Stimulated activated CD4-positive, alpha-beta T cell treated with anti-CD3 and anti-CD28 coated beads, TNF-alpha, amount 100 ng/mL, for 24 hours (primary cell): ENCODE measurements at places on chromosomes 1 and 21.
A peak's percentile ranks its signal among the peaks of the same experiment; 100 is the strongest.

GRCh38 chr1:24541711-24542346, 14.1 kb upstream of the NCMAP start:
- no peak for DNase-seq

- DNase-seq: peak; percentile 1
These were observed 330.9 kb downstream of the S1PR1 start for GRCh38 chr1:101567582-101568189.

DNA sequence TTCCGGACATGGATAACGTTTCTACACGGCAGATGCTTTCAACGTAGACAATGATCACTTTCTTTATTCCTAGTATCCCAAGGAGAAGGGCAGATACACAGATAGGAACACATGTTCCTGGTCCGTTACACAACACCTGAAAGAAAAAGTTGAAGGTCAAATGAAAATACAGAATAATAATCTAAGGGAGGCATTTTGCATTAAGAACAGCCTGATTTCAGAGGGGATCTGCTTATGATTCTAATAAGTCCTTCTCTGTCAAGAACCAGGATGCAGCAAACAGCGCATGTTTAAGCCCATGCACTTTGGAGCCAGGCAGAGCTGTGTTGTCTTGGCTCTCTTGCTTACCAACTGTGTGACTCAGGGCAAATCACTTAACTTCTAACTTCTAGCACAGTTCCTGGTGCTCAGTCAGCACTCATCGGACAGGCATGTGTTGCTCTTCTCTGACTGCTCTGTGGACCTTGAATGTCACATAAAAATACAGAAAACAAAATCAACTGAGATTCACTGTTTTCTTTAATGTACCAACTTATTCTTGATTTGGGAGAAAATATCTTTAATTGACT, 56.3 kb upstream of the CNN3 start:
- DNase-seq: no peak

- DNase-seq: no peak
These were observed 13.4 kb downstream of the PLA2G5 start for GRCh38 chr1:20083178-20083944.

DNA sequence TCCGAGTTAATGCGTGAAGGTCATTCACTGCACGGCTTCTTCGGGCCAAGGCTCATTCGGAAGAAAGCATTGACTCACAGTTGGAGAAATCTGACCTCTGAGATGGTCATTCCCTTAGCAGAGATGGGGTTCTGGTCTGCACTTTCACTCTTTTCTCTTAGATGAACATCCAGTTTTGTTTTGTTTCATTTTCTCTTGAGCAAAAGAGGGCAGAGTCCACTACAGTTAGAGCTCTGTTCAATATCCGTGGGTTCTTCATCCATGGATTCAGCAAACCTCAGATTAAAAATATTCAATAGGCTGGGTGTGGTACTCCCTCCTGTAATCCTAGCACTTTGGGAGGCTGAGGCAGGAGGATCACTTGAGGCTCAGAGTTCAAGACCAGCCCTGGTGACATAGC, 57.4 kb upstream of the SIPA1L2 start:
- no peak for DNase-seq

DNA sequence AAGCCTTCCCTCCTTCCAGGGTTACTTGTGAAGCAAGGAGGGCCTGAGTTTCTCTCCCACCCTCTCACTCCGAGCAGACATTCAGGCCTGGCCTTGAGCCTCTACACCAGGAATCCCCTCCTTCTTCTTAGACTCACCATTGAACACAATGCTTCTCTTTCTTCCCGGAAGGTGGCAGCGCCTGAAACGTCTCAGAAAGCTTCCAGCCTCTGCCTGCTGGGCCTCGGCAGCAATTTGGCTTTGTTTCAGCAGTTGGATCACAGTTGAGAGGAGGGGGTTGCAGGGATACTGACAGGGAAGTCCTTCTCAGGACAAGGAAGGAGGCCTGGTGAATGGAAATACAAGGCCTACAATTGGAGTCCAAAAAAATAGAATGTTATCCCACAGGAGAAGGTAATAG, 6.3 kb downstream of the CLDN8 start:
- no peak for DNase-seq

- no peak for DNase-seq
These were observed 30.9 kb downstream of the RCAN1 start for GRCh38 chr21:34583926-34584563.

- DNase-seq: no peak
These were observed 36.5 kb upstream of the CD5L start for GRCh38 chr1:157878059-157878458.

DNA sequence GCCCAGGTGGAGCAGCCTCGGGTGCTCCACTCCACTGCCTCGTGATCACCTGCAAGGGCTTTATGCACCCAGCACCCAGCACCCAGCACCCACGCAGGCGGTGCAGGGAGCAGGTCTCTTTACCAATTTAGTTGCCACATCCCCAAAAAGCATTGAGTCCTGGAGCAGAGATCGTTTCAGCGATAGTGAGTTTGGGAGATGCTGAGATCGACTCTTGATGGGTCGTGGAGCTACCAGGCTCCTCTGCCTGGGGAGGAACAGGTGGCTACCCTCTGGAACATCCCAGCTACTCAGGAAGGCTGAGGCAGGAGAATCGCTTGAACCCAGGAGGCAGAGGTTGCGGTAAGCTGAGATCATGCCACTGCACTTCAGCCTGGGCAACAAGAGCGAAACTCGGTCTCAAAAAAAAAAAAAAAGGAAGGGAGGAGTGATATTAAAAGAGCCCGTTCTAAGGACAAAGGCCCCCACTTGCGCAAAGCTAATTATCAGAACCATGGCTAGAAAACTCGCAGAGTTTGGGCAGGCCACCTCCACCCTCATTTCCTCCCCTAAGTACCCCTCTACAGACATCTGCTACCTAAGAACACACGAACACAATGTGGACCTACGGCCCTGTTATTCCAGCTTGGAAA, 106.5 kb upstream of the SLC45A1 start:
- DNase-seq: no peak

DNA sequence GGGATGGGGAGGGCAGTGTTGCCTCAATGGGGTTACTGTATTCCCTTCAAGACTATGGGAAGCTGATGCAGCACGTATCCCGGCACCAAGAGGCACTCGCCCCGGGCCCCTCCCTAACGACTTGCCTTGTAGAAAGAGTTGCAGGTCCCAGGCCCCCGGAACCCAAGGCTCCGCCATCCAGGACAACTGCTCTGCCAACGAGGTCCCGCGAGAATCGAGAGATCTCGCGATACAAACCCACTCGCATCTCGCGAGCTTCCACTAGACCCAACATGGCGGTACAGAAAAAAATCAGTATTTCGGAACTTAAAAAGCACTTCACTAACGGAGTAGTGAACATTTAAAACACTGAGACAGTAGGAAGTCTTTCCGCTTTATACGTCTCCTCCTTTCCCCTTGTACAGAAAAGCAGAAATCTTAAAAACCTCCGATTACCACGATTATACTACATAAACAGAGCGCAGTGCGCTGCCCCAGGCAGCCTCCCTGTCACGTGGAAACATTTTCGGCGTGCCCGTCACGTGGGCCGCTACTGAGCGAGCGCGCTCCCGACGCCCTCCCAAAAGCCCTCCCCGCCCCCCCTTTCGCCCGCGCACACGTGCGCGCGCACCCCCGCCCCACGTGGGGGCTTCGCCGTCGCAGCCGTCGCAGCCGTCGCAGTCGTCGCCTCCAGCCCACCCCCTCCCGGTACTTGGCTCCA, at the start of gene ZZZ3:
Gene ZZZ3, minus strand, starts transcription at position 199 of the 700 bp plus-strand sequence. CDS start 49,304 bp downstream, outside the sequence.
- DNase-seq: peak; percentile 90

- no peak for DNase-seq
These were observed 311.3 kb downstream of the TGFB2 start for GRCh38 chr1:218656301-218657037.

GRCh38 chr1:159916242-159917051, 8.9 kb downstream of the TAGLN2 start:
- DNase-seq: no peak

DNA sequence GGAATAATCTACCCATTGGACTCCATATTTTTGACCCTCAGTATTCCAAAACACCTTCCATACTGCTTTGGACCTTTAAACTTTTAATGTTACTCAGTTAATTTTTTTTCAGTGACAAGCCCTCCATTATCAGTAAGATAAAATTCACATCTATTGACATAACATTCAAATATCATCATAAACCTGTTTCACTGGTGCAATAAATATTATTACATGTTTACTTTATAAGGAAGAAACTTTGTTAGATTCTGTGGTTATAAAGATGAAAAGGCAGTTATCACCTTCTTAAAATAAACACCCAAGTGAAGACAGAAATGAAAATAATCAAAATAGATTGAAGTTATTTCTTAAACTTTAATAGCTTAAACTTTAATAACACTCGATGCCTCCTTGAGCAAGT, 758.5 kb upstream of the ADGRL2 start:
- no peak for DNase-seq

DNA sequence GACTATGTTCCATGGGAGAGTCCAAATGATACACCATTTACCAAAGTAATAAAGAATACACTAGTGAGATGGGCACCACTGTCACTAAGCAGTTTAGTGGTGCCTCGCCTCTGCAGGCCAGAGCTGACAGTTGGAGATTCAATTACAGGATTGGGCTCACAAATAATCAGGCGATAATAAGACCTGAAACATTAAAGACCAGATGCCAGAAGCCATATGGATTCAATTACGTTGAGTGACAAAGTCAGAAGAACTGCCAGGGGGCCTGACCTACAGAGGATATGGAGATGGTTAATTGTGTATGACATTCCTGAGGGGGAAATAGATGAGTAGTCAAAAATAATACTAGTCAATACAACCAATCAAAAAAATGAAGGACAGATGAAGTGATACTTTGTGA, 65.2 kb upstream of the ST6GALNAC5 start:
- DNase-seq: no peak

DNA sequence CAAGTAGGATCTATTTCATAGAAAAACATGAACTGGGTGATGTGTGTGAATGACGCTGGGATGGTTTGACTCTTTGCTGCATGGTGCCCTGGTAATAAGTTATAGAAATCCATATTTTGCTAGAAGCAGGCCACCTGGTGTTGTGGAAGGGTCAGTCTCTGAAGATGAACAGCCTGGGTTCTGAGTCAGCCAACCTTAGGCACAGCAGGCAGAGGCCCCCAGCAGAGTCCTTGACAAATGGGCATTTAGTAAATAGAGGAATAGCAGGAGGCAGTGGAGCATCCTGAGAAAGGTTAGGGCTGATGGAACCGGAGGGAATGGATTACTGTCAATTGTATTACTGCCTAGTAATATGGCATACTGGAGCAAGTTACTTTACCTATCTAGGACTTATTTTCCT, 20.9 kb downstream of the FGGY start:
- DNase-seq: no peak

- DNase-seq: no peak
These were observed 55.0 kb downstream of the COL24A1 start for GRCh38 chr1:86101616-86102015.

GRCh38 chr1:174314433-174314832, 133.3 kb upstream of the GPR52 start:
- no peak for DNase-seq

- DNase-seq: no peak
These were observed 24.6 kb downstream of the PODN start for GRCh38 chr1:53086491-53087070.

DNA sequence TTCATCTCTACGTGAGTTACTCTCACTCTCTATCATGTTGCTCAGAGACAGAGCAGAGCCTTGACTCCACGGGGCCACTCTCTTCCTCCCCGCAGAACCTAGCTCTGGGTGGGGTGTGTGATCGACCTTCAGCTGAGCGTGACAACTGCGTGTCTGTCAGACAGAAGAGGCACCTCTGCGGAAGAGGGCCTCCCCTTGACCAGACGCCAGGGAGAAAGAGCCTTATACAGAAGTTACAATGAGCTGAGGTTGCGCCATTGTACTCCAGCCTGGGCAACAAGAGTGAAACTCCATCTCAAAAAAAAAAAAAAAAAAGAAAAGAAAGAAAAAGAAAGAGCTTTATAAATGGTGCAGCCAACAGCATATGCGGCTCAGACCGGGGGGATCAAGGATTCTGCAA, 22.9 kb downstream of the SYT2 start:
- DNase-seq: no peak

GRCh38 chr1:188462837-188463236, 1634.1 kb downstream of the PLA2G4A start:
- no peak for DNase-seq

GRCh38 chr1:233815865-233816264, 88.6 kb upstream of the SLC35F3 start:
- DNase-seq: no peak

DNA sequence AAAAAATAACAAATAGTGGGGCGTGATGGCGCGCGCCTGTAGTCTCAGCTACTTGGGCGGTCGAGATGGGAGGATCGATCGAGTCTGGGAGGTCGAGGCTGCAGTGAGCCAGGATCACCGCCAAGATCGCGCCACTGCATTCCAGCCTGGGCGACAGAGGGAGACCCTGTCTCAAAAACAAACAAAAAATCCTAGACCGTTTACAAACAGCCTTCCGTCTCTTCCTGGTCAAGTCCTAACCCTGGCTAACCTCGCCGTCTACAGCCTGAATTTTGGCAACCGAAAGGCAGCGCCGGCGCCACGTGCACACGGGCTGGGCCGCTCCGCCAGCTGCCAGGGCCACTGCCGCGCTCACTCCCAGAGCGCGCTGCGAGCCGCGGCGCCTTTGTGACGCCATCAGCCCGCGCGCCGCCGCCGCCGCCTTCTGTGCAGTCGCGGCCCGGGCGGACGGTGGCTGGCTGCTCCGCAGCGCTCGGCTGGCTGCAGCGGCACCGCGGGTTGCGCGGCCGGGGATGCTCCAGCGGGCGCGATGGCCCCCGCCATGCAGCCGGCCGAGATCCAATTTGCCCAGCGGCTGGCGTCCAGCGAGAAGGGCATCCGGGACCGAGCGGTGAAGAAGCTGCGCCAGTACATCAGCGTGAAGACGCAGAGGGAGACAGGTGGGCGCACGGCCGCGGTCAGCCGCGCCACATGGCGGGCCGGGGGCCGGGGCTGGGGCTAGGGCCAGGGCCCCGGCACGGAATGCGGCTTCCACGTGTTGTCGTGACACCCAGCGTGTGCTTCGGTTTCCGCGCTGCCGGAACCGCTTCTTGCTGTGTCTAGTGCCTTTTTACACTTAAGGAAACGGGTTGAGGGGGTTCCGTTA, at the start of the genes HSF2BP and RRP1B:
Gene HSF2BP, minus strand, starts transcription at position 353 of the 865 bp plus-strand sequence. CDS start 1,392 bp downstream, outside the sequence.
Gene RRP1B, plus strand, starts transcription at position 425 of the 865 bp plus-strand sequence. Its CDS starts 105 bp downstream, at position 530.
- DNase-seq: peak; percentile 68

DNA sequence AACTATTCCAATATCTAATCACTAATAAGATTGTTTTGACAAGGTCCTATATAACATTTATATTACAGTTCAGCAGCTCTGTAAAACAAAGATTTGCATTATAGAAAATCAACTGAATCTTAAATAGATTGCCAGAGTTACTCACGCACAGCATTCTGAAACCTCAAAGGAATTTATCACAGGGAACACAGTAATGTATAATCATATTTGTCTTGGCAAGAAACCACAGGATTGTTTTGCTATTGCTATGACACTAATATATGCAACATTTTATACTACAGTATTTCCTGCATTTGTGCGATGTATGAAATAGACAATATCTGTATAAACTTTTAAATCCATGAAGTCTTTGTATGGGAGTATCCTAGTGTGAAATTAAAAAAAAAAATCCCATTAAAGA, 101.4 kb downstream of the PLPPR5 start:
- DNase-seq: no peak

- no peak for DNase-seq
These were observed 777 bp downstream of the AZIN2 start for GRCh38 chr1:33081554-33082305.
